ENCODE measurements at places on chromosomes 2 and 18.

DNA sequence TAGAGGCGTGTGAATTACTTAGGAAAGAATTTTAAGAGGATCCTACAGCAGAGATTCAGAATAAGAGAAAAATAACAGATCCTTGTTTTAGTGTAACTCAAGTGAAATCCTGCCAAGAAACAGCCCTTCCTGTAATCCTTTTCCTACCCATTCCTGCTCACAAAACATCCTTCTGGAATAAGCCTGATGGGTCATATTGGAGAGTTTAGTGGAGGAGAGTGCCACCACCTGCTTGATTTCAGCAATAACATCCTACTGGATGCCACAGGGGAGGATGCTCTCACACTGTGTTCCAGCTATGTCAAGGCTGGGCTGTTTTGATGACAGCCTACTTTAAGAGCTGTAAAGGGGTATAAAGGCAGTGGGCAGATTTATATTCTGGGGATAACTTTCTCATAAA is 54.8 kb upstream of the CCDC178 start:
- peak; percentile 8 for DNase-seq

GRCh38 chr2:208999911-209000310 is 423.9 kb upstream of the MAP2 start:
- DNase-seq, result no peak

DNA sequence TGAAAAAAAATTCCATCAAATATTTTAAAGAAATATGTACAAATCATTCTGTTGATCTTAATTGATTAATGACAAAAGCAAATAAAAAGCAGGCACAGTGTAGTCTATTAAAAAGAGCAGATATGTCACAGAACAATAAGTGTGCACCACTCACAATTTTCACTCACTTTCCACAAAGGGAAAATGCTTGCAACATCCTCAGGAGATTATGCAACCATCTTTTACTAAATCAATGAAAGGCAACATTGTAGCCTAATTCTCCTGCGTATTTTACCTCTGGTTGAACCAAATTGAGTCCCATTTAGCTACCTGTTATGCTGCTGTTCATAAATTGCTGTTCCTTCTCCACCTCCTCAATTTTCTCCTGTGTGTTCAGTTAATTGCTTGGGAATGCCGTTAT is 1346.8 kb upstream of the PIK3C3 start:
- DNase-seq, result no peak

- no peak for DNase-seq
Observed at GRCh38 chr2:2623939-2624338, 292.9 kb upstream of the MYT1L start.

DNA sequence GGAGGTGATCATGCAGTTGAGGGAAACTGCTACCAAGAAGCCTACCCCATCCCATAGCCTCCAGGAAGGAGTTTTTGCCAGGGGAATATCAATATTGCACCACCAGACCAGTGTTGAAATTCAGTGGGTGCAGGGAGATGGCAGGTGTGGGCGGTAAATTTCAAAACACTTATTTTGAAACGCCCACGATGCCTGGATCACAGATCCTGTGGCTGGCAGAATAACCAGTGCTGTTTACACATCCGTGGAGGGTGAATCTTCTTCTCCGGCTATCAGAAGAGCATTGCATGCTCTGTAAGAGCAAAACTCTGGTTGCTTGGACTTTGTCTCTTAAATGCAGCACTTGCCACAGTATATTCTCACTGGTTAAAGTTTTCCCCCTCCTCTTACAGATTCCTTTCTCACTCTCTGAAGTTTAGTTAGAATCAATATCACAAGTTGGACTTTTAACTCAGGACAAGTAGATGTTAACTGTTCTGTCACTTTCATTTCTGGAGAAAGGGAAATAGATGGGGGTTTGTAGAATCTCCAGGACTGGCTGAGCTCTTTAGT is 70.5 kb upstream of the ZCCHC2 start:
- no peak for DNase-seq

DNA sequence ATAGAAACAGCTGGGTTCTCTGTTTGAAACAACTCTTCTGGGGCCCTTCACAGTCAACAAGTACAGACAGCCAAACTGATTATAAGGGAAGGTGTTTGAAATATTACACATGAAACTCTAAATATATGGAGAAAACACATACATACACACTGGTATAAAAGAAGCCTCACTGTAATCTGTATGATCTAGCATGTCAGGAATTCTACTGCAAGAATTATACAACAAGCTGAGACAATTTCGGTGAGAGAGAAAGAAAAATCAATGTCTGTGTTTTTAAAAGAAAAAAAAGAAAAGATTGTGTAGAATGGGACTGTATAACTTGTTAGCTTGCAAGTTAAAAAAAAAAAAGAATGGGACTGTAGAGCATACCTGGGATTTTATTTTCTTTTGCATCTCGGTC is 26.3 kb downstream of the IRS1 start:
- DNase-seq, result no peak

DNA sequence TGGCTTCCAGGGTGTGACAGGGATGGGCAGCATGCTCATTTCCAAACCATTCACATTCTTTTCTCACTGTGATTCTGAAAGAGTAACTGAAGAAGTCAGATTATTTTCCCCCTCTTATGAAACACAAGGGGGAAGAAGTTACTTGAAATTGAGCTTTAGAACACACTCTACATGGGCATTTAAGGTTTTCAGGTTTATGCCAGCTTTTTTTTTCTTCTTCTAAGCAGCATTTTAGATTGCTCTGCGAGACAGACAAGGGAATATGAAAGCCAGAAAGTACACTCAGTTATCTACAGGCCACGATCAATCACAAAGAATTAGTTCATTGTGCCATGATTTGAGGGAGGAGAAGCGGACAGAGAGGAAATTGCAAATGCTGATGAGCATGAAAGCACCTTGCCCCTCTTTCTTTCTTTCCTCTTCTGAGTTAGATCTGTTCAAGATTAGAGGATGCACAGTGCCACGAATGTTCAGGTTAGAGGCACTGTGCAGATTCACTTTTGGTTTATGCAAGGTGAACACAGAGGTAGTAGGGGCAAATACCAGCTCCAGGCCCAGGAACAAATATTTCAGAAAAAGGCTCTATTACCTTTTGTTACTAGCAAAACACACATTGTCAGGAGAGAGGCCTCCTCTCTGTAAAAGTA is 49.2 kb downstream of the CXCR4 start:
- no peak for DNase-seq
